Chondrocyte (in vitro differentiated cells): ENCODE measurements at places on chromosomes 16 and 17. TPM values are rescaled to one million over a fixed set of nuclear protein-coding genes. Genes with fewer than 3 reads are reported as not detected.

SMIM22 gene
- not detected in 3 replicates for total RNA-seq

MYH2 gene
- total RNA-seq, result not detected in 3 replicates

GRCh38 chr17:17467016-17467415, 9.8 kb upstream of the MED9 start:
- peaks cover 48% of the 10 kb centered on the region for H3K27me3 ChIP-seq
- no peak overlapping the region for H3K27ac ChIP-seq
- H3K4me1 ChIP-seq, result no peaks in the 10 kb centered on the region
- no peak for DNase-seq
- H3K4me3 ChIP-seq, result no peak overlapping the region
- H3K36me3 ChIP-seq, result peaks cover 2% of the 10 kb centered on the region

DNA sequence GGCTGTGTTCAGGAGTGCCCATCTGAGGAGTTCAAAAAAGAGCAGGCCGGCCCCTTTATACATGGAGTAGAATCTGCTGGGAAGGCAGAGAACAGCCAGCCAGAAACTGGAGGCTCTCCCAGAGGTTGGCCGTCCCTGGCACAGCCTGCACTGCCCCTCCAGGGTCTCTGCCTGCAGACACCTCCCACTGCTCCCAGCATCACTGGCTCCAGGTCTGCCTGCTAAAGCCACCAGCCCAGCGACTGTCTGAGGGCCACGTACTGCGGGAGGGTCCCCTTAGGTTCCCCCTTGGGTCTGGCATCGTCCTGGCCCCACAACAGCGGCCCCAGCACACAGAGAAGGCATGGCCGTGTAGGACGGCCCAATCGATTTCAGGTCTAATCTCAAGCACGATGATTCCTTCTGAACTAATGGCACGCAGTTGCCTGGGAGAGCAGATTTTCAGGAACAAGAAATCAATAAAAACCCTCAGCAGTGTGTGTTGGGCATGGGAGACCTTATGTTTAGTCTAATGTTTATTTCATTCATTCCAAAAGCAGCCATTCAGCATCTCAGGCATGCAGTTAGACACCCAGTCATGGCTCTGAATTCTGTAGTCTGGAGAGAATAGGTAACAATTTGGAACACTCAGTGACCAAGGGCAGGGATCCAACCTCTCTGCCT, 95.6 kb downstream of the PGS1 start:
- no peak overlapping the region for H3K4me3 ChIP-seq
- no peaks in the 10 kb centered on the region for H3K36me3 ChIP-seq
- peaks cover 2% of the 10 kb centered on the region for H3K27me3 ChIP-seq
- DNase-seq, result no peak
- no peaks in the 10 kb centered on the region for H3K4me1 ChIP-seq

DNA sequence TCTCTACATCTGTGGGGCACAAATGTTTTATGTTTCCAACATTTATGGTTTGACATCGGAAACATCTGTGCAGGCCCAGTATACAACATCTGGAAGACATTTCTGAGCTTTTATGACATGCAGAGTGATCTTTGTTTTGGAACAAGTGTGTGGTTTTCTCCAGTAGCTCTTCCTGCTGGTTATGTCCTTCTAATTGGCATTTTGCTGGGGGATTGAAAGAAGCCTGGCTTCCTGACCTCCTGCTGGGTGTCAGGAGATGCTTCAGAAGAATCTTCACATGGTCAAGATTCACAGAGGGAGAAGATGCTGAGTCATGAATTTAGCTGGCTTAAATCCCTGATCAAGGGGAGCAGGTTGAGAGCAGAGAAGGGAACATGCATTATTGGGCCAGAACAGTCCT, 279.5 kb upstream of the MYOCD start:
- peaks cover 6% of the 10 kb centered on the region for H3K4me1 ChIP-seq
- H3K4me3 ChIP-seq, result no peak overlapping the region
- H3K27ac ChIP-seq, result peak overlapping the region; percentile 65
- no peaks in the 10 kb centered on the region for H3K36me3 ChIP-seq

DNA sequence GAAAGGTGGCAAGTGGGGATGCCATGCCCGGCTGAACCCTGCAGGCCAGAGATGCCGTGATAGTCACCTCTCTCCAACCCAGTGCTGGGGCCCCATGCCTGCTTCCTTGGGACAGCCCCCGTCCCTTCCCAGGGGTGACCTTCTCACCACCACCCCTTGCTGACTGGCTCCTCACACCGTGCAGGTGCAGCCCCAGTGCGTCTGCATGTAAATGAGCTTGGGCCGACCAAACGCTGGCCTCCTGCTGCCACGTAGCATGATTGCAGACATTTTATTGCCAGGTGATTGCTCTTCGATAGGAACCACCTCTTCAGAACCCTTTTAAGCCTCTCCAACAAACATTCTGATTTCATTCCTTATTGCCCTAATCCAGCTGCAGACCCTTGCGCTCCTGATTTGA, 32.5 kb downstream of the ASIC2 start:
- H3K4me1 ChIP-seq, result no peaks in the 10 kb centered on the region
- no peak overlapping the region for H3K4me3 ChIP-seq
- DNase-seq, result no peak
- H3K27me3 ChIP-seq, result peaks cover 27% of the 10 kb centered on the region

- peak overlapping the region; percentile 50 for H3K27ac ChIP-seq
- H3K4me1 ChIP-seq, result peaks cover 46% of the 10 kb centered on the region
- no peaks in the 10 kb centered on the region for H3K27me3 ChIP-seq
- no peak for DNase-seq
These were observed 1.2 kb downstream of the USP43 start for GRCh38 chr17:9646546-9646885.
